Activated CD4-positive, alpha-beta memory T cell treated with anti-CD3 and anti-CD28 coated beads, Interleukin-2, amount 10 ng/mL, durations not matched to agents 7 days and 5 days (primary cell): ENCODE measurements at places on chromosomes 7 and 10.

GRCh38 chr7:30406664-30407425, 71.7 kb downstream of the NOD1 start:
- no peak for DNase-seq

DNA sequence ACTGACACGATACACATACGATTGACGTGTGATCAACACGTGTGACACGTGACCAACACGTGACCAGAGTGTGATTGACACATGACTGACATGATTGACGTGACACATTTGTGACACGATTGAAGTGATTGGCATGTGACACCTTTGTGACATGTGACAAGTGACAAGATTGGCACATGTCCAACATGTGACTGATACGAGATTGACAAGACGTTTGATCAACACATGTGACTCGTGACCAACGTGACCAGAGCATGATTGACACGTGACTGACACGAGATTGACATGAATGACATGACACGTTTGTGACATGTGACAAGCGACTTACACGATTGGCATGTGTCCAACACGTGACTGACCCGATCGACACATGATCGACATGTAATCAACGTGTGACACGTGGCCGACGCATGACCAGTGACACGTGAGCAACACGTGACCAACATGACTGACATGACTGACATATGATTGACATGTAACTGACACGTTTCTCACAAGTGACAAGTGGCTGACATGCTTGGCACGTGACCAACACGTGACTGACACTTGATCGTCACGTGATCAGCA, 22.0 kb downstream of the CRPPA start:
- no peak for DNase-seq

- DNase-seq = peak; percentile 43
These were observed 55.4 kb upstream of the LMTK2 start for GRCh38 chr7:98051118-98051744.

GRCh38 chr7:72325561-72325960, 86.6 kb downstream of the CALN1 start:
- no peak for DNase-seq
